ENCODE measurements at places on chromosomes 7 and 10.

DNA sequence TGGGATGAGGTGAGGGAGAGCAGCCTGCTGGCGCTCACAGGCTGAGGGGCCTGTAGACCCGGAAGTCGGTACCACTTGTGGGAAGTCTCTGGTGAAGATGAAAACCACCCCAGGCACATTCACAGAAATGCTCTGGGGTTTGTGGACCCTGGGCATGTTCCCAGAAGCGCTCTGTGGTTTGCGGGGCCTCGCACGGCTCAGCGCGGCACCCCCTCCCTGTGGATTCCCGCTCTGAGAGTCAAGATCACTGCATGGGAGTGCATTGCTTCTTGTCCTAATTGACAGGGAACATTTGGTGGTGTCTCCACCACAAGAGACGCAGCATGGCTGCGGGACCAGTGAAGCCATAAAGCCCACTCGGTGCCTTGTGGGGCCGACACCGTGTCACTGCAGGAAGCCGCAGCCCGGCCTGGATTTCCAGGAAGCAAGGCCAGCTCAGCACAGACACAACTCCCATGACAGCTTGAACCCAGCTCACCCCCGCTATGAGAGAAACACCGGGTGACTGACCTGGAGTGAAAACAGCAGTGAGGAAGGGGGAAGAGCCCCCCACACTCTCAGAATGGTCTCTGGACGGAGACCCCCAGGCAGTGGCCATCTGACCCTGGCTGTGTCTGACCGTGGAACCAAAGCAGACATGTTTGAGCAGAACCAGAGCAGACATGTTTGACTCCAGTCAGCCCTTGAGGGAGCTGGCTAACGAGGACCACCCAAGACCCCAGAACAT lies 157.2 kb downstream of the PTPRN2 start:
- no peak for DNase-seq

- no peak for DNase-seq
Observed at GRCh38 chr10:58585435-58585834, 72.8 kb downstream of the BICC1 start.

DNA sequence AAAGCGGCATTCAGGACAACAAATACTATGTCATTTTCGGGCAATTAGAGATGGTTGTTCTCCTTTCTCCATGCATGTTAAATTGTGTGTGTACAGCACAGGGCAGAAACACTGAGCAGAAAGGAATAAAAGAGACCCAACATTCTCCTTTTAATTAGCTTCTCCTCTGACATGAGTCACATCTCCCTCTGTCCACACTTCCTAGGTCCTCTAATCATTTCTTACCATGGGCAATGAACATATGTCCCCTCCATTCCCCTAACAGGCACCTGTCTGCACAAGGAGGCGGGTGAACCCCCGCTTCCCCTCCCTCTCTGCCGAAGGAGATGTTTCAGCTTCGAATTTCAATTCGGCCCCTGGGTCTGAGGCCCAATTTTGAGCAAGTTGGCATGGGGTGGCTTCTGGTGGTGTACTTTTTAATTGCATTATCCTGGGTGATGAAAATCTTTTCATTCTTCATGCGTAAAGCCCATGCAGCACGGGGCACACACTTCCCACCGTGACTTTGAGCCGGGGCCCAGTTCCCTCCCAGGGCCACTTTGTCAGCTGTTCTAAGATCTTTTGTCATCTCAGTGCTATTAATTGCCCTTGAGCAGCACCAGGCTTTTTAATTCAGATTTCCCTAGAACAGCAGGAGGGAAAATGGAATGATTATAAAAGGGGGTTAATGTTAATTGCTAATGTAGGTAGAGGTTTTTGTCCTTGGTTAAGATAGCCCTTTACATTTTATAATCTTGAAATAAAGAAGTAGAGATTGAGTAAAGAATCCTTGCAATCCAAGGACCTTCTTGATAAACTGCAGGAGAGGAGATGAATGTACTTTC lies 219.5 kb upstream of the NRP1 start:
- no peak for DNase-seq

- DNase-seq, result no peak
Observed at GRCh38 chr7:67766906-67767410, 770.3 kb downstream of the TYW1 start.

GRCh38 chr7:72445075-72445474 lies 32.9 kb upstream of the CALN1 start:
- DNase-seq, result no peak

- DNase-seq, result peak; percentile 52
Observed at GRCh38 chr10:122051609-122052385, 62.8 kb downstream of the TACC2 start.

DNA sequence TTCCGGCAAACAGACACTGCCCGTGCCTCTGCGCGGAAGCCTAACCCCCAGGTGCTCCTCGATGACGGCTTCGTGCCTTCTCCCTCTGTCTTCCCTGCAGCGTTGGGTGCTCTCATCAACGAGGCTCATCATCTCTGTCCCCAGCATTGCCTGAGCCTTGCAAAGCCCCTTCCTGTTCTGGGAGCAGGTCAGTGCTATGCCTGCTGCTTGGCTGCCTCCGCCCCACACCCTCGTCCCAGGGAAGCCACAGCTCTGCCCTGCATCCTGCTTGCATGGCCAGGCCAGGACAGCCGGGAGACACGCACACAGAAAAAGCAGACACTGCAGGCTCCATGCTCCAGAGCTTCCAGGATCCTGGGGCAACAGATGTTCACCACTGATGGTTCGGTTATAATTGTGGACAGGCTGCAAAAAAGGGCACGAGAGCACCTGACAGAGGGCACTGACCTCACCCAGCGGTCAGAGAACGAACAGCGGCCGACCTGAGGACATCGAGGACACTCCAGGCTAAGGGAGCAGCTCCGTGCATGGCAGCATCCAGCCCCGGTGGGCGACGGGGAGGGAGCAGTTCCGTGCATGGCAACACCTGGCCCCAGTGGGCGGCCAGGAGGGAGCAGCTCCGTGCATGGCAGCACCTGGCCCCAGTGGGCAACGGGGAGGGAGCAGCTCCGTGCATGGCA lies 265.5 kb downstream of the PTPRN2 start:
- DNase-seq, result no peak

- DNase-seq, result no peak
Observed at GRCh38 chr10:92031580-92031979, 108.0 kb downstream of the BTAF1 start.

DNA sequence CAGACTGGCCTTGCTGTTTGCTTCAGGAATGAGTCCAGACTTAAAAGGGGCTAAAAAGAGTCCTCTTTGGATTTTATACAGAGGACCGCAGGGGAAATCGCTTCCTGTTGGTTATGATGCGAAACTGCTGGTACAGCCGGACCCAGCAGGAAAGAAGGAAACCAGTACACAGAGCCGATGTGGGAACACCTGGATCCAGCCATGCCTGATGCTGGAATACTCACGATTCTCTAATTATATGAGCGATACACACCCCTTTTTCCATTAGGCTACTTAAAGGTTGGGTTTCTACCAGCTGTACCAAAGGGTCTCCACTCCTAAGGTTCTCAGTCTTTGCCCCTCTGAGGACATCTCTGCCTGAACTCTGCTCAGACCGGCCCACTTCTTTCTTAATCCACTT lies 27.7 kb downstream of the ZNF777 start:
- DNase-seq, result no peak

DNA sequence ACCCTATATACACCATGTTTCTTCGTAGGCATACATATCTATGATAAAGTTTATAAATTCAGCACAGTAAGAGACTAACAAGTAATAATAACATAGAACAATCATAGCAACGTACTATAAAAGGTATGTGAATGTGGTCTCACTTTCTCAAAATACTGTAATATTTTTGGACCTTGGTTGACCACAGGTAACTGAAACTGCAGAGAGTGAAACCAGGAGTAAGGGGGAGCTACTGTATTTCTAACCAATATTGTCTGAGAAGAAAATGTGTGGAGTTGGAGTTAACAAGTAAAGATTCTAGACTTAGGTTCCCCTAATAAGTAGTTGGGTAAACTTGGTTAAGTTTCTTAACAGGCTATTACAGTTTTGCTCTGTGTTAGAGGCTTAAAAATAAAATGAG lies 72.1 kb downstream of the GNAI1 start:
- no peak for DNase-seq

GRCh38 chr7:135799881-135800280 lies 51.3 kb upstream of the FAM180A start:
- no peak for DNase-seq

GRCh38 chr10:128741680-128742079 lies 615.5 kb upstream of the MKI67 start:
- DNase-seq, result no peak

DNA sequence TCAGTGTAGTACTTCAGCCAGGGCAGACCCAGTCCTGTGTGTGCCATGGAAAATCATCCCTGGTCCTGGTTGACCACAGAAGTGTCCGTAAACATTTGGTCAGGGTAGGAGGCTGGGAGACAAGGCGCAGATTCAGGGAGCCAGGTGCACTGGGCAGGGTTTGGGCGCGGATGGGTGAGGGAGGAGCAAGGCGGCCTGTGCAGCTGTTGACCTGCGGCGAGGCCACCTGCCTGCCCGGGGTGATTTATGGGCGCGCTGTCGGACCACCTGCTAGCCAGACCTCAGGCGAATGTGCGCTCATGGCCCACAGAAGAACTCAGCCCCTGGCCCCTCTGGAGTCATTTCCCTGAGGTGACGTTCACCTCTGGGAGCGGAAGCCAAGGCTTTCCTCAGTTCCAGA lies 6.6 kb downstream of the SFRP5 start:
- DNase-seq, result no peak

- DNase-seq, result no peak
Observed at GRCh38 chr7:1559626-1560590, 3.9 kb upstream of the TMEM184A start.

DNA sequence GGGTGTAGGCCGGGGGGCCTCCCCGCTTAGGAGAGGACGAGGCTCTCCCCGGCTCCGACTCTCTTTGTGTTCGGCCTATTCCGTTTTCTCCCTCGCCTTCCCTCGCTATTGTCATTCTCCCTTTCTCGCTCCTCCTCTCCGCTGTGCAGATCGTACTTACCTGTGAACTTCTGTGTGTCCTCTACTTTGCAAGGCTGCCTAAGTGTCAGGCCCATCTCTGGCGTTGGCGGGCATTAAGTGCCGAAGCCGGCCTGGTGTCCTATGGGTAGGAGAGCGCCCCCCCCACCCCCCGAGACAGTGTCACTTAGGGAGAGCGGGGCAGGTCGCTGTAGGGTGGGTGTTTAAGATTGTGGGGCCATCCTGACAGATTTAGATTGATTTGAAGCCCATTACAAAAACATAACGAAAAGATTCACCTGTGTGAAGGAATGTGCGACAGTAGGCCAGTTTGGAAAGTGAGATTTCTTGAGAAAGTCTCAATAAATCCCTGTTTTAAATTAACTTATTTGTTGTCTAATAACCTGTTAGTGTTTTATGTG lies 579 bp downstream of the RBM33 start:
- DNase-seq, result no peak

- peak; percentile 27 for DNase-seq
Observed at GRCh38 chr7:149422162-149422913, 38.5 kb downstream of the ZNF777 start.

DNA sequence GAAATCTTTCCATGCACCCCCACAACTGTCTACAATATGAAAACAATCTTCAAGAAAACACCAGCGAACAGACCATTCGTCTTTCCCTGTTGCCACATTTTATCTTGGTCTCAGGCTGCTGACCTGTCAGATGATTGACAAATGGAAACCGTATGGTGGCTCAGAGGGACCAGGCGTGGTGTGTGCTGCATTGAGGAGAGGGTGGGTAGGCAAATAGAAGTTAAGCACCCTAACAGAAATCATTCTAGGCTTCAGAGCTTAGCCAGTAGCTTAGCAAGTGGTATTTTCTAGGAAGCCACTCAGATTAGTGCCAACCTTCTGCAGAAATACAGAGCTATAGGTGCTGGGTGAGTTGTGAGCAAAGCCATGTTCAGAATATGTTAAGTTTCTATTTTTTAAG lies 114.9 kb downstream of the DPP6 start:
- DNase-seq, result no peak

DNA sequence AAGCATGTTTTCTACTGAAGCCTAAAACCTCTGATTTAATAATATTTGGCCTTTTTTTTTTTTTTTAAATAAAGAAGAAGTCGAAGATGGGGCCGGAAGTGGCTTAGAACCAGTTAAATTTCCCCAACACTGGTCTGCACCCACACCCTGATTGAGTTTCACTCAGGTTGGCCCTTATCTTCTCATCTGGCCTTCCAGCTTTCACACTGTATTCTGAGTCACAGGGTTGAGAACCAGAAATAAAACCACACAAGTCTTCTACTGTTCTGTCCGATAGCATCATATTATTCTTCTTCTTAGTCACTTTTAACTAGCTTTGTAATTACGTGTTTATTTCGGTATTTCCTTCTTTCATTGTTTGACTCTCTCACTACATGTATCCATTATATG lies 9.9 kb downstream of the ZNF365 start:
- DNase-seq, result no peak

GRCh38 chr7:18212308-18212707 lies 184.7 kb upstream of the PRPS1L1 start:
- DNase-seq, result no peak

GRCh38 chr10:106107706-106108105 lies 1056.8 kb downstream of the SORCS1 start:
- DNase-seq, result no peak

DNA sequence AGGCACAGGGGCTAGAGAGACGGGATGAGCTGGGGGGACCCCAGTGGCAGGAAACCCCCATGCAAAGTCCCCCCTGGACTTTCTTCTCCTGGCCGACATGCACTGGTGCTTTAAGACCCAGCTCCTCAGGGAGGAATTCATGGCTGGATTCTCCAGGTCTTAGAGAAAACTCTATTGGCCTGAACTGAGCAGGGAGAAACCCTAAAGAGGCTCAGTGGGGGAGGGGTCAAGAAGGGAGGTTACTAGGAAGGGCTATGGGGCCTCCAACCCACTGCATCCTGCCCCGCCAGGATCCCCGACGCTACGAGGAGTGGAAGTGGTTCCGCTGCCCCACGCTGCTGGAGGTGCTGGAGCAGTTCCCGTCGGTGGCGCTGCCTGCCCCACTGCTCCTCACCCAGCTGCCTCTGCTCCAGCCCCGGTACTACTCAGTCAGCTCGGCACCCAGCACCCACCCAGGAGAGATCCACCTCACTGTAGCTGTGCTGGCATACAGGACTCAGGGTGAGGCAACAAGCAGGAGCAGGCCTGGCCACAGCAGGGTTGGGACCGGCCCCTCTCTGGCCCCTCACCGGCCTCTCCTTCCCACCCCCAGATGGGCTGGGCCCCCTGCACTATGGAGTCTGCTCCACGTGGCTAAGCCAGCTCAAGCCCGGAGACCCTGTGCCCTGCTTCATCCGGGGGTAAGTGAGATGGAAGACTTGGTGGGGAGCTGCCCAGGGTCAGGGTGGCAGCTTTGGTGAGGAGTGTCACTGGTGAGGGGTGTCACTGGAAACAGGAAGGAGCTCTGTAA lies 13.8 kb downstream of the ATG9B start:
- no peak for DNase-seq

GRCh38 chr10:21398563-21399231 lies 126.8 kb downstream of the SKIDA1 start:
- no peak for DNase-seq
